Kidney glomerular epithelial cell (primary cell): ENCODE measurements at places on chromosomes 4 and X.

DNA sequence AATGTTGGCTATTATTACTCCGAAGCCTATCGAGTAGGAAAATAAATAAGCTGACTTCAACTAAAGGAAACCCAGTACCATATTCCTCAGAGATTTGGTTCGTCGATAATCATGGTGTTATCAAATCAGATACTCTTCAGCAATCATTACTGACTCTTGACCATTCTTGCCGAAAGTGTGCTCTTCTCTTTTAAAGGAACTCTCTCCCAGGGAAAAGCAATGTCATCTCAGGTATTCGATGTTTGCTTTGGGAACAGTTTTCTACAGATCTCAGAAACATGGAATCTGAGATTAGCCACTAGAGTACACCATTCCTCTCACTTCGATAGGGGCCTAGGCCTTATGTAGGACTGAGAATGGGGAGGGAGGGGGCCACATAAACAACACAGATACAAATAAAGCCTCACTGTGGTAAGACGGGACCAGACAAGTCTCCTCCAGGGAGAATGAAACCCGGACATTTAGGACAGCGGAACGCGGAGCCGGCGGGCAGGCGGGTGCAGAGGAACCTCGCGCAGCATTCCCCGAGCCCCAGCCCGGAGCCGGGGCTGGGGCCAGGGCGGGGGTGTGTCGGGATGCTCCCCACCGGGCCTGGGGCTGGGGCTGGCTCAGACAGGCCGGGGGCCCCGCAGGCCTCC is 581 bp downstream of the DNAJB14 start:
- peak; percentile 18 for DNase-seq

GRCh38 chrX:36974911-36975310 is 33.3 kb upstream of the FAM47C start:
- peak; percentile 51 for DNase-seq

GRCh38 chr4:140523370-140523856 is 555 bp upstream of the ELMOD2 start:
- DNase-seq = no peak

DNA sequence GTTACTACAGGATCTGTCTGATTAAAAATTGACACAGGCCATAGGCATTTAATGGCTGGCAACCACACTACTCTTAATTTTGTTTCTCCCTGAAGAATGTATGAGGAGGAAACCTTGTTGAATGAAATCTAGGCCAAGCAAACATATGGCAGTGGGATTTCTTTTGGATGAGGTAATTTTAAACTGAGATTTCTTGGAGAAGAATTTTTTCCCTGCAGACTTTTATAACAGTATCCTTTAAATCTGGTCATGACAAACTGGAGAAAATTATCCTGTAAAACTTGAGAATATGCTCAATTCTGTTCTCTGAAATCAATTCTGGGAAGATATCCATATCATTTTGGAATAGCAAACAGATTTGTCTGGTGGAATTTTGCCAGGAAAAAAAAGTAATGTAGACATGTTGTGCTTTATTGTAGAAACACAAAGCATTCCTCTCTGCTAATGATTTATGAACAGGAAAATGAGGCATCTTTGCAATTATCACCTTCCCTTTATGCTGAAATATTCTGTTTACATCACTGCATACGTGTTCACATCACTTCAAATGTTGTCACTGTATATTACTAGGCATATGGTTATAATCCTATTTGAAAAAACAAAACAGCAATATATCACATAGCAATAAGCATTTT is 108.3 kb upstream of the ARSJ start:
- DNase-seq = peak; percentile 78

- DNase-seq = no peak
Measured at GRCh38 chr4:30840571-30840970, 120.4 kb downstream of the PCDH7 start.

DNA sequence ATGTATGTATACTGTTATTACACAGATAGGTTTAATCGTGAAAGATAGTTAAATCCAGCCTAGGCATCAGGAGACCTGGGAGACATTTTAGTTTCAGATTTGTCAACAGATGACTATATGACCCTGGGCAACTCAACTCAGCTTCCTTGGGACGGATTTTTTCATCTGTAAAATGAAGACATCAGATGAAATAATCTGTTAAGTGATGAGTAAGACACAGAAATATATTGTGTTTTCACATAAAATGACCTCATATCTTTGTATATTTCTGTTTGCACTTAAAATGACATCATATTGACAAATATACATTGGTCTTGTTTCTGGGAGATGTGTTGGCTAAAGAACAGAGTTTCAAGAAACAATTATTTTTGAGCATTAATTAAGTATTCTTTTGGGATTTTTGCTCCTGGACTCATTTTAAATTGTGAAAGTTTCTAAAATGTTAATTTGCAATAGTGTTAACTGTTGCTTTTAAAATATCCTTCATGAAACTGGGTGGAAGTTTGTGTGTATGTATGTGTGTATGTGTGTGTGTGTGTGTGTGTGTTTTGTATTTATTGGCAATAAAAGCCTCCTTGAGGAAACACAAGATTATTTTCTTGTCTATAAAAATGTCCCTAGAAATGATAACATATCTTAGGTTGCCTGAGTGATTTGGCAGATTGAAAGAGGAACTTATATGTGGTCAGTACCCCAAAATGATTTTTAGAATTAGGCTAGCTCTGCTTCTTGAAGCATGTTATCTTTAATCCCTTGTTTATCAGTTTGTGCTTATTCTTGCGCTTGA is 29.1 kb upstream of the MMAA start:
- no peak for DNase-seq

GRCh38 chr4:53057679-53058078 is 195.6 kb downstream of the RASL11B start:
- DNase-seq = no peak

DNA sequence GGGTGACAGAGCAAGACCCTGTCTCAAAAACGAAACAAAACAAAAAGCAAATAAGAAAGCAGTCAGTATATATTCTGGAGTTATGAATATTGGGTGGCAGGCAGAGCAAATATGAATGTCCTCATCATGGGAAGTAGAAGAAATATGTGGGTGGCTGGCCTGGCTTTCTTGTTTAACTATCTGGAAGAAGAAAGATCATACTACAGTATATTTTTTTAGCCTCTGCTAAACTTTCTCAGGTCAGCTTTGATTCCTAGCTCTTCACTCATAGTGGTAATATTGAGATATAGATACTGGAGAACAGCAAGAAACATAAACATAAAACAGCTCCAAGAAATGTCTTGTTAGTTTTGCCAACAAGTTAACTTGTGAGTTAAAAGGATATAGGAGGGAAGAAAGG is 192.5 kb downstream of the SOWAHB start:
- no peak for DNase-seq

DNA sequence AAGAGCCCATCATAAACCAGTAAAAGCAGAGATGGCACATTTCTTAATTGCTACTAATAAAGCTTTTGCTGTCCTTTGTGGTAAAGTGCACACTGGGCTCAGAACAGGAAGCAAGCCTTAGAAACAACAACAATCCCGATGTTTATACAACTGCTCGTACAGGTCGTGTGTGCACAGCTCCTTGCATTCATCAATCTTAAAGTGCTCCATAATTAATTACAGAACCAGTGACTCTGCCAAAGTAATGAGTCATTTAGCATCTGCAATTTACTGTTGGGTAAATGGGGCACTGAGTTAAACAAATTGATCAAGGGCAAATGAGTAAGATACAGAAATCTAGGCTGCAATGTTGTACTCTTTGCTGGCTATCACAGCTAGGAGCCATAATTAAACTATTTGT is 61.3 kb upstream of the TXK start:
- no peak for DNase-seq

- no peak for DNase-seq
Measured at GRCh38 chr4:98481167-98481566, 177.2 kb downstream of the TSPAN5 start.

DNA sequence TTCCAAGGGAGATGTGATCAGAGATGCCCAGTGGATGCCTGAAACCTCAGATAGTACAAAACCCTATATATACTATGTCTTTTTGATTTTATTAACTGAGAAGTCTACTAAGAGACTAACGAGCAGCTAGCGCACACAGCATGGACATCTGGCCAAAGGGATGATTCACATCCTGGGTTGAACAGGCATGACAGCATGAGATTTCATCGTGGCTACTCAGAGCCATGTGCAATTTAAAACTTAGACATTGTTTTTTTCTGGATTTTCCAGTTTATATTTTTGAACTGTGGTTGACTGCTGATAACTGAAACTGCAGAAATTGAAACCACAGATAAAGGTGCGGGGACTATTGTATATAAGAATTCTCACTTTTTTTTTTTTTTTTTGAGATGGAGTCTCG is 2252.9 kb upstream of the AGA start:
- DNase-seq = no peak

DNA sequence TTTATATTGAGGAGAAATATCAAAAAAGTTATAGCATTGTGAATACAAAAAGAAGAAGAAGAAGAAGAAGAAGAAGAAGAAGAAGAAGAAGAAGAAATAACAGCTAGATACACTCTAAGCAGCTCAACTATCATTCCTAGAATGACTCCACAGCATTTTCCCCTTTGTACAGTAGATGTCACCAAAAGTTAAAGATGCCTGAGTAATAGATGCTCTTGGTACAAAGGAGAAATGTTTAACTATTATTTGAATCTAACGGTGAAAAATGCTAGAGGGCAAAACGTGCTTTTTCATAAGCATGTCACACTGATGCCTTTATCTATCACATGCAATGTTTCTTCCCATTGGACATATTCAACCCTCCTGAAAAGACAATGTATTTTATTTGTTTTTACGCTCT is 178.4 kb upstream of the GPRIN3 start:
- DNase-seq = no peak

- no peak for DNase-seq
Measured at GRCh38 chr4:179751669-179752068, 2309.4 kb upstream of the AGA start.

DNA sequence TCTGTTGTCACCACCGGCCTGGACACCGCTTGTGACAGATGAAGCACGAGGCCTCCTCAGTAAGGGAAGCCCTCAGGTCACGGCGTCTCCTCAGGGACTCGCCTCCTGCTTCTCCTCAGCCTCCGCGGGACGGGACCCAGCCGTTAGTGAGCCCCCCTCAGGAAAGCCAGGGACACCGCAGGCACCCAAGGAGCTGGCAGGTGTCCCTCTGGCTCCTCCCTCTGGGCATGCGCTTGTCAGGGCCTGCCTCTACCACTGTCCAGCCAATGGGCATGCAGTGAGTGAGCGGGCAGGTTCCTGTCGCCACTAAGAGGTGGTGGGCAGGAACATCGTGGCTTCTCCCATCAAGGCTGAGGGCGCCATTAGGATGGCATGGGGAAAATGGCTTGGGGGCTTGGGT is 23.5 kb upstream of the CT55 start:
- no peak for DNase-seq
